HT-29 (cell line): ENCODE measurements at places on chromosomes 16 and 17. TPM values are rescaled to one million over a fixed set of nuclear protein-coding genes. Genes with fewer than 3 reads are reported as not detected.

DNA sequence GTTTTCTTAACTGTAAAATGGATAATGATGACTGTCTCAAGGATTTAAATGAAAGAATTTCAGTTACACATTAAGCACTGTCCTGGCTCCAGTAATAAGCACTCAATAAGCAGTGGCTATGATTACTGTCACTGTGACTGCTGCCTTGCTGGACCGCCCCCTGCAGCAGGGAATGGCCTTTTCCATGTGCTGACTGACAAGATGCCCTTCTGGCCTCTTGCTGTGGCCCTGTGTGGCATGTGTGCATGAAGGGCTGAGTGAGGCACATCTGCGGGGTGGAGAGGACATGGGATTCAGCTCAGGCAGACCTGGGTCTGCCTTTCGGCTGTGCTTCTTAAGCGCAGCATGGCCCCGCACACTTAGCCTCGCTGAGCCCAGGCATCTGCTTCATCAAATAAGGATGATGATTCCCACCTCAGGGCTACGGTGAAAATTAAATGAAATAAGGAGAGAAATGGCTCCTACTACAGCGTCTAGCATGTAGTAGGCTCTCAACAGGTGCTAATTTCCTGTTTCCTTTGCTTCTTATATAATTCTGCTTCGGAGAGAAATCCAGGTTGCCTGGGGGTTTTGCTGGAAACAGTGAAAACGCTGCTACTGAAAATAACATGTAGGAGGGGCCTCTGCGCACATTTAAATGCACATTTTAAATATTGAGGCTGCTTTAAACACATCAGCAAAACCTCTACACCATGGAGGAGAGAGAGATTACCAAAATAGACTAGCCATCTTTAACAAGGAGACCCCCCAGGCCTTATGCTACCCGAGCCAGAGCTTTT is 183.9 kb downstream of the PARN start:
- no peak for DNase-seq

- DNase-seq, result no peak
Observed at GRCh38 chr16:20956319-20956718, 55.7 kb downstream of the LYRM1 start.

DNA sequence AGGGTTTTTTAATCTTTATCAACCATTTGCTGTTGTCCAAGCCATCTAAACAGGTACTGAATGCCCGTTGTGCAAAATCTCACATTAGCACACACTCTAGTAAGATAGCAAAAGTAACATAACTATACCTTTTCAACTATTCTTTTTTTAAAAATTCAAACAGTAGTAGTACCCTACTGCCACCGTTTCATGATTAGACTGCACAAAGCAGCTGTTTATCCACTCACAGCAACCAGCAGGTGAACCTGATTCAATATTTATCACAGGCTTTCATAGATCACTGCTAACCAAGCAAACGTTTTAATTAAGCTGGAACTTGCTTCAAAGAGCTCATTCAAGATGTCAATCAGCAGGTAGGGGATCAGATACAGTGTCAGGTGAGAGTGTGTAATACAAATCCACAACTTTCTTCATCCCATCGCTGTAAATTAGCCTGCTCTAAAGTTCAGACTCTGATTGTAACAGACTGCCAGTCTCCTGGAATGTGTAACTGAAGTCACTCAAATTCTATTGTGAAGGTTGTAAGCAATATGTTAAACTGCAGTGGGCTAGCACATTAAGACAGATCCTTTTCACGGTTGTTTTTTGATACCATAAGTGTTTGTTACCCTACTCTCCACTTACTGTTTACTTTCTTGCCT is 47.3 kb downstream of the BRIP1 start:
- no peak for DNase-seq

- no peak for DNase-seq
Observed at GRCh38 chr16:78530283-78530682, 430.8 kb downstream of the WWOX start.

Gene MMP28
- total RNA-seq, result 0.18 and 0.25 TPM in 2 replicates

Gene KRT34
- total RNA-seq, result not detected in 2 replicates
